SK-N-SH (cell line): ENCODE measurements at places on chromosomes 16 and 17. TPM values are rescaled to one million over a fixed set of nuclear protein-coding genes. Genes with fewer than 3 reads are reported as not detected.

DNA sequence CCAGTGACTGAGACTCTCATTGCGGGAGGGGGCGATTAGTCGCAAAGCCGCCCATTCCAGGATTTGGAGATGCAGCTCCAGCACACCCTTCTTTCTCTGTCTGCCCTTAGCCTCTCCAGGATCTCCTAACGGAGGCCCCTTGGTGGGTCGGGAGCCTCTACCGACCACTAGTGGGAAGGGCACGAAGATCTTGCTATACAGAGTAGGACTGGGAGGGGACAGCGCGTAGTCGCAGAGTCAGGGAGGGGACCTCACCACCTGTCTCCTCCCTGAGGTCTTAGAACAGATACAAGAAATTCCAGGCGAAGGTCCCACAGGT is 588 bp upstream of the SMTNL2 start:
- DNase-seq = peak; percentile 79

The STH gene
- not detected in 2 replicates for polyA plus RNA-seq

GRCh38 chr16:85445779-85446222 is 167.3 kb upstream of the GSE1 start:
- DNase-seq = peak; percentile 79

GRCh38 chr17:2701161-2701995 is 10.2 kb downstream of the CLUH start:
- DNase-seq = peak; percentile 24

- no peak for DNase-seq
Measured at GRCh38 chr16:9932000-9932399, 250.2 kb downstream of the GRIN2A start.

- DNase-seq = no peak
Measured at GRCh38 chr17:39016193-39017153, 49.3 kb upstream of the FBXO47 start.

- DNase-seq = peak; percentile 49
Measured at GRCh38 chr17:78114831-78115723, 13.5 kb downstream of the TMC6 start.

DNA sequence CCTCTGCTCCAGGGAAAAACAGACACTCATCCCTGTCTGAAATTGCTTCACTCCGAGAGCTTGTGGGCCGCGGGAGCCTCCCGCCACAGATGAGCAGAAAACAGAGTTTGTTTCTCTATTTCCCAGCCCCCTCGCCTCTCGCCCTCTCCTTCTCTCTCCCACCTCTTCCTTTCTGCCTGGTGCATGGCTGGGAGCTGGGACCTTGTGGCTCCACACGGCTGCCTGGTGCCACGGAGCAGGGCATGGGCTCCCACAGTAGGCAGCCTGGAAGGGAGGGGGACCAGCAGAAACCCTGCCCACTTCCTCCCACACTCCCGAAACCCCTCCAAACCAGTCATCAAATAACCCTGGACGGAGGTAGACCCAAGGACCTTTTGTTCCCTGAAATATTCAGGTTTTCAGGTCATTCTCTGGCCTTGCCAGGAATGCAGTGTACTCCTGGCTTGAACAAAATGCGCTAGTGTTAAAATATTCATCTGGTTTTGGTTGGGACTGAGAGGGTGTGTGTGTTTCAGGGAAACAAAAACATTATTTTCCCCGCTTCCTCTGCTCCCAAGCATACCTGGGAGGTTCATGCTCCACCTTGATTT is 204.9 kb downstream of the C16orf78 start:
- DNase-seq = no peak

The CEP295NL gene
- 0.31 and 0.35 TPM in 2 replicates for polyA plus RNA-seq

DNA sequence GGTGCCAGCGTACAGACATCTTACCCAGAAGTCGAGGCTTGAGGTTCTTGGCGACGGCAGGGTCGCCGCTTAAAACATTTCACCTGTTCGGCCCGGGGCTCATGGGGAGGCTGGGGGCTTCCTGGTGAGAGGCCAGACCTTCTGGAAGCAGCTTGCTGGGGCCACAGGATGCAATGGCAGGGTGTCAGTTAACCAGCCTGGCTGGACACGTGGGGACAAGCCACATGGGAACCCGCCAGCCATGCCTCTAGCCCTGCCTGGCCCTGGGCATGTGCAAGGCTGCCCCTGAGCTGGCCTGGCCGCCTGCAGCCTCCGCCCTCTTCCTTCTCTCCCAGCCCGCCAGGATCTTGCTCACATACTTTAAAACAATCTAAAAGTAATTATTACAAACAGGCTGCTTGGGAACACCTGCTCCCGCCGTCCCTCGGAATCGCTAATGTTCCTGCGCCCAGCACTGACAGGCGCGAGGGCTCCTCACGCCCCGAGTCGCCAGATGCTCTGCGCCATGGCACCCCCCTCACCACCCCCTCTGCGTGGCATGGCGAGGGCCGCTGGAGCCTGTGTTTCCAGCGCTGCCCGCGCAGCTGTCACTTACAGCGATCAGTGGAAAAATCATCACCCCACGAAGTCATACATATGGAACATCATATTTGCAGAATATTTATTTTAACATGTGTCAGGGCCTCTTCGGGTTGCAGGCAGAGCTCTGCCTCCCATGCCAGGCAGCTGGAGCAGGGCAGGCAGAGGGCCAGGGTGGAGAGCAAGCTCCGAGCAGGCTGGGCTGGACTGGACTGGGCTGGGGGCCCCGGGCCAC is 188.7 kb upstream of the GSE1 start:
- peak; percentile 65 for DNase-seq

The NPIPA2 gene
- 0.36 and 0.80 TPM in 2 replicates for polyA plus RNA-seq

- no peak for DNase-seq
Measured at GRCh38 chr16:52834736-52835465, 217.8 kb downstream of the CHD9NB start.

The PRSS36 gene
- polyA plus RNA-seq = 0.36 and 0.49 TPM in 2 replicates

DNA sequence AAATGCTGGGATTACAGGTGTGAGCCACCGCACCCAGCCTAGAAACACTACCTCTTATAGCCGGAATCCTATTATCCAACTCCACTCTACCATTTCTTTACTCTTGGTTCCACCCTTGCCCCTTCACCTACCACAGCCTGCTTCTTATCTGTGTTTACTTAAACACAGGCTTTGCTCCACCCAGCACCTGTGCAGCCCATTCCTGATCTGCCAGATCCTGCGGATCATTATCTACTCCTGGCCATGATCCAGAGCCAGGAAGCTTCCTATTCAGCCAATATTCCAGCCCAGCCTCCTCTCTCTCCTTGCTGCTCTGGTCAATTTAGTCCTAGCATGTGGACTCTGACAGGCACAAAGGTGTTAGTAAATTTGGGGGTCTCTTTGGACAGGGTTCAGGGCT is 98.8 kb upstream of the MED13 start:
- no peak for DNase-seq

DNA sequence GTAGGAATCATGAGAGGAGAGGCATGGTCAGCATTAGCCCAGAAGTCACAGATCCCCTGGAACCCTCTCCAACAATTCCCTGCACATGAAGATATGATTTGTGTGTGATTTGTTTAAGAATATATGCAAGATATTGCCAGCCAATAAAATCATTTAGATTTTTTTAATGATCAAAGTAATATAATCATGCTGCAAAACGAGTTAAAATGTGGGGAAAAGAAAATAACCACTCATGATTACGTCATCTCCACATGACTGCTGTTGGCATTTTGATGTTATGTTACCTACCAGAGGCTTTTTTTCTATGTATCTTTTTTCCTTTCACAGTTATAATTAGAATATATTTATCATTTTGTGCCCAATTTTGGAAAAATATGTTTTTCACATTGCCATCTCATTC is 22.4 kb downstream of the SLC35G3 start:
- no peak for DNase-seq

The FBXW10B gene
- 0.46 and 1.7 TPM in 2 replicates for polyA plus RNA-seq

DNA sequence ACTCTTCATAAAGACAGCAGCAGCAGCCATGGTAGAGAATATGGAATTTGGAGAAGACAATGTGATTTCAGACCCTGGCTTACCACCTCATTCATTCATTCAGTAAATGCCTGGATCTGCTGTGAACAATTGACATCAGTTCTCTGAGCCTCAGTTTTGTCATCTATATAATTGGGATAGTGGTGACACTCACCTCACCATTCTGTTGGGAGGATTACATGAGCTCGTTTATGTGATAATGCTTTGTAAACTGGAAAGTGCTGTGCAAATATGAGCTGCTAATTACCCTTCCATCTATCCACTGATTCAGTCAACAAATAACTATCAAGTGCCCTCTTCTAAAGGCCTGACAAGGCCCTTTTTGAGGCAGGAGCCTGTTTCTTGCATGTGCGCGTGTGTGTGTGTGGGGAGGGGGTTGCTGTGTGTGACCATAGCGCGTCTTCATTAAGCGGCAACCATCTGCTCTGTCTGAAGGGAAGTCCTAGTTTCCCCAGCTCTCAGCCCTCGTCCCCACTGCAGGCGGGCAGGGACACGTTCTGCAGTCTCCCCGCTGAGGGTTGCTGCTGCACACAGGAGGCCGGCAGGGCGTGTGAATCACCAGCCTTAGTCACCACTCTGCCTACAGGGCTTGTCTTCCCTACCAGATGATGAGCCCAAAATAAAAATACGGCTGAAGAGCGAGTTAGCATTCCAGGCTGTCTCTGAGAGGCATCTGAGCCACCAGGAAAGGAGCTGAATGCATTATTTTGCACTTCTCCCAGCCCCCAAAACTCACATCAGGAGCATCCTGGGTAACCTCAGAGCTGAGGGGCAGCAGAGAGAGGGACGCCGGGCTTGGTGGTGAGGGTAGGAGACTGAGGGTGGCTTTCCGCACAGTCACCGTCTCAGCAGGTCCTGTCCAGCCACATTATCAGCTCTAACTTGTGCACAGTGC is 19.9 kb downstream of the ARL4D start:
- no peak for DNase-seq

- no peak for DNase-seq
Measured at GRCh38 chr16:19710191-19710908, 7.7 kb downstream of the KNOP1 start.

GRCh38 chr17:73343168-73343634 is 31.4 kb upstream of the CDC42EP4 start:
- peak; percentile 94 for DNase-seq

- no peak for DNase-seq
Measured at GRCh38 chr17:51230306-51230705, 29.5 kb downstream of the MBTD1 start.

The TSPAN10 gene
- 4.7 and 6.0 TPM in 2 replicates for polyA plus RNA-seq

- no peak for DNase-seq
Measured at GRCh38 chr17:68310152-68310551, 18.9 kb downstream of the ARSG start.

DNA sequence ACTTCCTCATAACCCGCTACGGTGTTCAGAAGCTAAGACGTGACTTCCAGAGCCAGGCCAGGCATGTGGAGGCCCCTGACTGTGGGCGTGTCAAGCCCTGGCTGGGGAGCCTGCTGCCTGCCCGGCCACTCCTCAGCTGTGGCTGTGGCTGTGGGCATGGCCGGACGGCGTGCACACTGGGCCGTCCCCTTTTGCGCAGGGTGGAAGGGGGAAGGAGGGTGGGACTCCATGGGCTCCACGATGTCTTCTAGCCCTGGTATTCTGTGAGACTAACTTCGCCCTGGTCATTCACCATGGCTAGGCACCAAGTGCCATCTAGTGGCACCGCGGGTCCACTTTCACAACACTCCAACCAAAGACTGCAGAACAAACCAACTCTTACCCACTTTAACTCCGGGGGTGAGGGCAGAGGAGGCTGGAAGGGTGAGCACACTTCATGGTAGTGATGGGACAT is 67.9 kb downstream of the N4BP1 start:
- peak; percentile 78 for DNase-seq

GRCh38 chr16:58025351-58026138 is at the start of gene MMP15:
Gene MMP15, plus strand, starts transcription at chr16:58025754. Its CDS starts 597 bp downstream, at chr16:58026351.
- DNase-seq = peak; percentile 87

- no peak for DNase-seq
Measured at GRCh38 chr17:30477774-30478115, 537 bp downstream of the GOSR1 start.

DNA sequence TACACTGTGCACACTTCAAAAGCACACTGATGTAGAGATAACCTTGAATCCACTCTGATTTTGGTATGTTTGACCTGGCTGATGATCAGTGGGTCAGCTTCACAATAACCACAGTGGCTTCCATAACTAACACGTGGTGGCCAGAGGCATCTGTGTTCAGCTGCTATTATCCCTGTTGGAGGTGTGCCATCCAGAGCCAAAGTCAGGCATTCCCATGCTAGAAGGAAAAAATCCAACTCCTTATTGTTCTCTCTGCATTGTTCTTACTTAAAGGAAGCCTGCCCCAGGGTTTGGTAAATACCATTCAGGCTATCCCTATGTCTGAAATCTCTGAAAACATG is 127.3 kb upstream of the MON1B start:
- DNase-seq = no peak

DNA sequence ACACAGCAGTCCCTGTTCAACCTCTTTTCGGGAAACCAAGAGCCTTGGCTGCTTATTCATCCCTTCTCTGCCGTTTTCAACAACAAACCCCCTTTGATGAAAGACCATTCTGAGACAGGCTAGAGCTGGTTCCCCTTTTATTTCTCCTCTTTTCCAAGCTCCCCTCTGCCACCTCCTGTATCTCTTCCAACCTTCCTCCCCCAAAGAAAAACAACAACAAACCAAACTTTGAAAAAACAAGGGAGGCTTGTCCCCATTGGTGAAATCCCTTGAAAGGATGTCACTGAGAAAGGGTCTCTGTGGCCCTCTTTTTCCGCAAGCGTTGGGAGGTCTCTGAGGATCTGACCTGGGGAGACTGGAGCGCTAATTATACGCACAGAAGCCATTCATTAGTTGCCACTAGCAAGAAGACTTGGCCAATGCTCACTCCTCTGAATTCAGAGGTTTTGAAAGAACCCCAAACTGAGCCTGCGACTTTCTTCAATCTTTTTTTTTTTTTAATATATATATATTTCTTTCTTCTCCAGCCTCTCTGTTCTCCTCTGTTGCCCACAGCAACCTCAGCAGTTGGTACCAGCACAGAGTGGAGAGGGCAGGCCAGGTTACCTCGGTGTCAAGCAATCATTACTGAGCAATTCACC is 101.4 kb downstream of the PITPNC1 start:
- no peak for DNase-seq

The ZNF385C gene
- polyA plus RNA-seq = 0.05 and 0.13 TPM in 2 replicates

- DNase-seq = no peak
Measured at GRCh38 chr16:78749745-78750268, 650.4 kb downstream of the WWOX start.

- DNase-seq = no peak
Measured at GRCh38 chr16:55015181-55015913, 84.7 kb downstream of the IRX5 start.

DNA sequence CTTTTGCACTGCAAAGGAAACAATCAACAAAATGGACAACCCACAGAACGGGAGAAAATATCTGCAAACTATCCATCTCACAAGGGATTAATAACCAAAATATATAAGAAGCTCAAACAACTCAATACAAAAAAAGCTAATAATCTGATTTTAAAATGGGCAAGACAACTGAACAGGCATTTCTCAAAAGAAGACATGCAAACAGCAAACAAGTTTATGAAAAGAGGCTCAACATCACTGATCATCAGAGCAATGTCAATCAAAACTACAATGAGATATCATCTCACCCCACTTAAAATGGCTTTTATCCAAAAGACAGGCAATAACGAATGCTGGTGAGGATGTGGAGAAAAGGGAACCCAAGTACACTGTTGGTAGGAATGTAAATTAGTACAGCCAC is 34.8 kb downstream of the SYNRG start:
- DNase-seq = no peak

The CPNE7 gene
- 3.9 and 4.0 TPM in 2 replicates for polyA plus RNA-seq

The DNAH17 gene
- not detected in 2 replicates for polyA plus RNA-seq
